ENCODE measurements at places on chromosomes 11 and 22.
A peak's percentile ranks its signal among the peaks of the same experiment; 100 is the strongest.

- DNase-seq = no peak
Measured at GRCh38 chr11:3849297-3849874, 6.1 kb upstream of the STIM1 start.

GRCh38 chr22:40855071-40855978 lies 1.1 kb downstream of the ST13 start:
- no peak for DNase-seq

DNA sequence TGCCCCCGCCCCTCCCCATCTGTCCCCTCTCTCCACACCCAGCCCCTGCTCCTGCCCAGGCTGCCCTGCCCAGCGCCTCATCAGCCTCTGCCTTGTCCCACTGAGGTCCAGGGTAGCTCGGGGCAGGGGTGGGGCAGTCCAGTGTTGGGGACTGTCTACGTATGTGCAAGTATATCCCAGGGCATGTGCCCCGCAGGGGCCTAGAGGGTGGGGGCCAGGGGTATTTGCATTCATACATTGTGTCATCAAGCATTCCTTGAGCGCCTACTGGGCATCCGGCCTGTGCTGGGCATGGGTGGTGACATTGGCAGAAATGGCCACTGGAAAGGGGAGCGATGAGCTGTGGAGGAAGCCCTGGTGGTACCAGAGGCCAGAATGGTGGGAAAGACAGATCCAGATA lies 17.6 kb upstream of the TAB1 start:
- no peak for DNase-seq

DNA sequence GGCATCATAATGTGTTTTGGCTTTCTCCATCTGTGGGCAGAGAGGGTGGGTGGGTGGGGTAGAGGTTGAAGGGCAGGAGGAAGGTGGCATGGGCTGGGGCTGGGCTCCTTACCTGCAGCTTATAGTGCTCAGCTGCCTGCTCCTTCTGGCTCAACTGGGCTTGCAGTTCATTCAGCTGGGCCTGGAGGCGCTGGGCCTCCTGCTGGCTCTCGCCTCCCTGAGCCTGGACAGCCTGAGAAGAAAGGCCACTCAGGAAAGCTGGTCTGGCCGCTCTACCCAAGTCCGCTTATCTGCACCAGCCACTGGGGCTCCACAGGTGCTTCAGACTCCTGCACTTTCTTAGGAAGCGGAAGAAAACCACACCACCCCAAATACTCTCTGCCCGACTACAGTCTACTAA lies 10.4 kb downstream of the IL18BP start:
- no peak for DNase-seq

GRCh38 chr11:125207866-125208425 lies 43.4 kb downstream of the PKNOX2 start:
- no peak for DNase-seq

DNA sequence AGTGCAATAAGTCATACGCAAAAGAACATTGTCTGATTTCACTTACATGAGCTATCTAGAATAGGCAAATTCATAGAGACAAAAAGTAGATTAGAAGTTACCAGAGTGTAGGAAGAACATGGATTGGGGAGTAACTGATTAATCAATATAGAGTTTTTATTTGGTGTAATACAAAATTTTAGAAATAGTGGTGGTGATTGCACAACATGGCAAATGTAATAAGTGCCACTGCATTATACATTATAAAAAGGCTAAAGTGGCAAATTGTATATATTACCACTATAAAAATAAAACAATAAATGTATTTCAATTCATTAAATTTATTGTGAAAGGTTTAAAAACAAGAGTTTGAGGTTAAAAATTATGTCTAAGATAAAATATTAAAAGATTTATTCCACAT lies 8.7 kb upstream of the OR51B4 start:
- DNase-seq = no peak

GRCh38 chr11:64056861-64057260 lies 21.1 kb downstream of the FLRT1 start:
- DNase-seq = no peak

- no peak for DNase-seq
Measured at GRCh38 chr22:40972587-40972986, 21.4 kb downstream of the RBX1 start.

DNA sequence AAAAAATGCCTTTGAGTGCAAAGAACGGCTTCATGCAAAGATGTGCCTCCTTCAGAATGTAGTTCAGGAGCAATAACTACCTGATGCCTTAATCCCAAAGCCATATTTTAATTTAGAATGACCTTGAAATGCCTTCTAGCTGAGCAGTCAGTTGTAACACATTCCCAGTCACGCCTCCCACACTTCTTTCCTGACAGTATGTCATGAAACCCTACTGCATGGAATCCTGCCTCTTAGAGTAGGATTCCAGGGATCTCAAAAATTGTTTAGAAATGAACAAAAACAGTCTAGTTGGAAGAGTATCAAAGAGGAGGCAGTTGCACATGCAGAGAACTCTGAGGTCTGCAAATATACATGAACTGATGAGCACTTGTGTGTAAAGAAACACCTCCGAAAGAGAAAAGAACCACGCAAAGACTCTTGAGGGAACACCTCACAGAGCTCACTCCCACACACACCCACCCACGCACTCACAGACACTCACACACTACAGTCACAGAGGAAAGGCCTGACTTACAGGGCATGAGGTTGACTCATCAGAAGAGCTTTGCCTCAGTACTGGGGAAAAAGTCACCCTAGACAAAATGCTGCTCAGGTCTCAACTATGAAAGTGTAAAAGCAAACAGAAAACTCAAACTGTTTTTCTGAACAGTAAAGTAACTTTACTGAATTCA lies 77.4 kb downstream of the GGTLC2 start:
- DNase-seq = no peak

DNA sequence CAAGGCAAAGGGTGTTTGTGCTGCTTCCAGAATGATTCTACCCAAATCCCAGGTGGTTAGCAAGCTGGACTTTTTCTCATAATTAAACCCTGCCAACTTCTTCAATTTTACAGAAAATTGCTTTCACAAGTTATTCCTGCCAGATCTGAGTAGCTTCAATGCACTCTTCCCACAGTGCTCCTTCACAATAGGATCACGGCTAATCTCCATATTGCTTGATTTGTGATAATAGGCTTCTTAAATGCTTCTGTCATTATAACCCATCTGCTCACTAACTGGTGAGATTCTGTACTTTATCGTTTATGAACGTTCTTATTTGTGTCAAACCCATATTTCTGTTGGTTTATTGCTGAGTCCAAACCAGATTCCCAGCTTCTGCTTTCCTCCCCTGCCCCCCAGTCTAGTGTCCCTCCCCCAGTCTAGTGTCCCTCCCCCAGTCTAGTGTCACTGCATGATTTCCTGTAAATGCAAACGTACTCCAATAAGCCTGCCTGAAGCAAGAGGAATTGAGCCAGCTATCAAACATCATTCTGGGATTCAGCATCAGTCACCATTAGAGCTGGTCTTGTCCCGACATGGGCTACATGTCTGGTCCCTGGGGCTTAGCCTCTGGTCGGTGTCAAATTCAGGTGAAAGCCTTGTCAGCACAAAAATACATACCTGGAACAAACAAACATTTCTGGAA lies 14.0 kb downstream of the MMP3 start:
- DNase-seq = no peak

DNA sequence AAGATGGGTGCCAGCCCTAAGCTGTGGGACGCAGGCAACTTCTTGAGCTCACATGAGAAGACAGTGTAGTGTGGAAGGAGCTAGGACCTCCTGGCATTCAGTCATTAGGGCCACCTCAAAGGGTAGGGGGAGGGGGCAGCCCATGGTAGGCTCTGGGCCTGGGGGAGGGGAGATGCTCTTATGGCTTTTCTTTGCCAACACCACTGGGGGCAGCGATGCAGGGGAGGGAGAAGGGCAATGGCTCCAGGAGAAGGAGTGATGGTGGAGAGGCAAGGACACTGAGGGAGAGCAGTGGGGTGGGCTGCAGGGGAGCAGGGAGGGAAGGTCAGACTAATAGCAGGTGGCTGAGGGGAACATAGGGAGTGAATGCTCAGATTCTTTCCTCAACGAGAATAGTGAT lies 63.3 kb upstream of the SUSD2 start:
- DNase-seq = no peak

DNA sequence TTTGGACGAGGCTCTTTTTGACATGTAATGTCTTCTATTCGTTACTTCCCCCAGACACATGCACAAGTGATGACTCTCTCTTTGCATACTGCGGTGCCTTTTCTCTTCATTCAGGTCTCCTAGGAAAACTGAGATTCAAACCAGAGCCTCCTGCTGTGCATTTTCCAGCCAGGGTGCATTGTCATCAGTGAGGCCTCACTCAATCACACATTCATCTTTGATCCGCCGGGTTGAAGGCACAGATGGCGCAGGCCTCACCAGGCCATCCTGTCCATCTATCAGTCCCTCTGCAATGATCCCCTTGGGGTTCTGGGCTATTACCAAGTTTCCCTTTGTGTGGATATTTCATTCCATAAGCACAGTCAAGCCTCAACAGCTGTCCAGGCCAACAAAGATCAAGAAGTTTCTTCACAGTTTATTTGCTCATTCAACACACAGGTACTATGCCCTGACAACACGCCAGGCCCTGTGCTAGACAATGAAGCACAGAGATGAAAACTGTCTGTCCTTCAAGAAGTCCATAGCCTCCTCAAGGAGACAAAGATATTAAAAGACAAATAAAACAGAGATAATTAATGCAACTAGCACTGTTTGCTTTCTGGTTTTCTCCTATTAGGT lies 107.8 kb downstream of the LARGE1 start:
- no peak for DNase-seq

GRCh38 chr11:33616552-33616951 lies 84.1 kb downstream of the C11orf91 start:
- DNase-seq = no peak

DNA sequence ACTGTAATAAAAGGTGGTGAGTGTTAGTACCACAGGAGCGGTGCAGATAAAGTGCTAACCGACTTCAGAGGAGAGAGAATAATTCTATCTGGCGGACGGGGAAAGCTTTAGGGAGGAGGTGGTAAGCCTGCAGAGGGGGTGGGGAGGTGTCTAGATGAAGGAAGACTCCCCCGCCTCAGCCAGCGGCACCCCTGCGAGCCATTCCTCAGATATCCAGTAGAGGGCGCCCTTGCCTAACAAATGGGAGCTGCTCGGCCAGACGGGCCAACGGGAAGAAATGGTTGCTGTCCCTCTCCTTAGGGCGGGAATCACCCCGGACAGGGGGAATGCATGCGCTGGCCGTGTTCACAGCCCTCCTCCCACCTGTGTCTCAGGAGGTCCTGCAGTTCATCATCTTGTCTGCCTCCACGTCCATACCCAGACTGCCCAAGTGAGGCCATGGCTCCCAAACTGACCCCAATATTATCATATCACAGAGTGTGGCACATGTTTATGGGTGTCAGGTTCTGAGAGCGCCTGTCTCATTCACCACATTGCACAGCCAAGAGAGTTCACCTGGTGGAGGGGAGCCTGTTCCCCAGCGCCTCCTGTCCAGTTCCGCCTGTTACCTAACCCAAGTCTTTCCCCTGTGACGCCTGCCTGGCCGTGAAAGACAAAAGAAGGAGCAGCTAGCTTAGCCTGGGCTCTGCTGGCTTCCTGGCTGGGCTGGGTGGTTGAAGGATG lies 85.5 kb downstream of the ST3GAL4 start:
- DNase-seq = peak; percentile 96

- DNase-seq = no peak
Measured at GRCh38 chr11:70026726-70027125, 51.4 kb upstream of the ANO1 start.

DNA sequence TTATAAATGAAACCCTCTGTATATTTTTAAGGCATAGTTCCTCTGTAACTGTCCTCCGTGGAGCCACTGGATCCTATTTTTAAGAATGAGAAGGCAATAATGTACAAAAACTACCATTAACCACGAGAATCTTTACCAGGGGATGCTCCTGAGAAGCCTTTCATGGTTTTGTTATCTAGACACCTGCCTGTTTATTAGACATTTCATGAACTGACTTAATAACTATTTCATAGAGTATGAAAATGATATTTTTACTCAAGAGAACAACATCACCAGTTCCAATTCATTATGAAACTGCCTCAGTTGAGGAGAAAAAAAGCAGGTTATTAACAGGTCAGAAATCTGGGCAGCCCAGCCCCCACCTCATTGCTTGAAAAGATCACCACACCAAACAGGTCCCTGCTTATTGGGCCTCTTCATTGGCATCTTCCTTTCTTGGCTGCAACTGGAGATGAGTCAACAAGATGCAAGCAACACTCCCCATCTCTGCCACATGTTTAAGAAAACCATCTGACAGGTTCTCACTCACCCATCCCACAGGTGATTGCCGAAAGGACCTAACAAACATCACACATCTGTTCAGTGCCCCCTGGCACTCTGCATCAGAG lies 27.8 kb downstream of the ETS1 start:
- DNase-seq = no peak

DNA sequence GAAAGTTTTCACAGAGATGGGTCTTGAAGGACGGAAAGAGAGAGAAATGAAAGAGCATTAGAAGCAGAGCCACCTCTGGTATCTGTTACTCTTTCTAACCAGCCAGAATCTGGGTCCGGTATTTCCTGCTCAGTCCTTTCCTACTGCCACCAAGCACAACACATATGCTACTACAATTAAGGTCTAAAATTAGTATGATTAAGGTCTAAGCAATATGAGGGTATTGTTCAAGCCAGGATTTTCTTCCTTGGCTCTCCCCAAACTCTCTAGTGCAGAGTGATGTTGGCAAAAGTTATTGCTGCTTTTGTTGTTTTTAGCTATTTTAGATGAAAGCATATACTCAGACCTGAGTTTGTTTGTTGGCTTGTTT lies 59.2 kb upstream of the EED start:
- no peak for DNase-seq

DNA sequence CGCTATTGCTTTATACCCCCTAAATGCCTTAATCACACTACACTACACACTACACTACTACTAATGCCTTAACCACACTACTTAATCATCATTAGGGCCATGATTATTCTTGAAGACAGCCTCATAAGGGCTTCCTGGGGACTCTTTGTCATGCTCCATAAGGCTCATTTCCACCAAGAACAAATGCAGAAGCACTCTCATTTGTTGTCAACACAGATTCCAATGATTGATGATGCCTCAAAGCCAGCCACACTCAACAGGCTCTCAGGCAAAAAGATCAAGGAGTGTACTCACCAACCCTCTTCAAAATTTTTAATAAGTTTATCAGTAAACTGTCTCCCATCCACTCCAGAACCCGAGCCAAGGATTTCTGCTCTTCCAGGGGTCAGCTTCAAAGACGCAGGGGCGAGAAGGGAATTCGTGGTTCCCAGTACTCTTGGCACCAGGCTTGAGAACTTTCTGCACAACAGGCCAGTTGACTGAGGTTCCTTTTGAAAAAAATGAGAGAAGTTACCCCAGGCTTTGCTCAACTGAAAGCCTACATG lies 204.7 kb upstream of the GUCY1A2 start:
- DNase-seq = no peak

DNA sequence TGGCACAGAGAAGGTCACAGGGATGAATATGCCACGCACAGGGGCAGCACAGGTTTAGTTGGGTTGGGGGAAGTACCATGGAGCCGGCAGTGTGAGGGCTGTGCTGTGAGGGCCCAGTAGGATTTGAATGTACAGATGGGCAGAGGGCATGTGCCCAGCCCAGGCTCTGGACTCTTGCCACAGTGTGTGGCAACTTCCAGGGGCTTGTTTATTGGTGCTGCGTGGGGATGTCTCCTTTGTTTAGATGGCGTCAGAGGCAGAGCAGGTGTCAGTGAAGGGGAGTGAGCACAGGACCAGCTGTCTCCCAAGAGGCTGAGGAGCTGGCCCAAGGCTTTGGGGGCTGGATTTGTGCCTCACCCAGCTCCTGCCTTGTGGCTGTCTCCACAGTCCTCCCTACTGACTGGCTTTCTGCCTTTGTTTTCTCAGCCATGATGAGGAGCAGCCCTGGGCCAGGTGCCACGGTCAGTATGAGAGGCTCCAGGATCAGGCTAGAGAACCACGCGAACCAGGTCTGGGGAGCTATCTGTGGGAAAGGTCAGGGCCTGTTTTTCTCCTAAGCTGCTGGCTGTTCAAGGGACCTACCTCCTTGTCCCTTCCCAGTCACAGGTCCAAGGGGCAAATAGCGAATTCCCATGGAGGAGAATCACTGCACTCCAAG lies 21.9 kb downstream of the SUN2 start:
- DNase-seq = no peak
